ENCODE measurements at places on chromosomes 16 and 17.

GRCh38 chr17:60542071-60542470, 16.0 kb upstream of the APPBP2 start:
- no peak for DNase-seq

DNA sequence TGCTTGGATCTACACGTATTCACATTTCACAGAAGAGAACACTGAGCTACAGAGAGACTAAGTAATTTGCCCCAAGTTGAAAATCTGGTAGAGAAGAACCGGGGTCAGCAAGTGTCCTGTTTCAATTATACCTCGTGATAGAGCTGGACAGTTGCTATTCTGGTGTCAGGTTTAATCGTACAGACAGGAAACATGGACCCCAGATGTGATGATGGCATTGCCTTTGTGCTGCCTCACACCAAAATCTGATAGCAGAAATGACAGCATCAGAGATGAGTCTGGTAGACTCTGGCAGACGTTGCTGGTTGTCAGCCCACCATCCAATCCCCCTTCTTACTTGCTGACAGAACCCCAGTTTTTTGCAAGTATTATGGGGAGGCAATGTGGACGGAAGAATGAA, 112.1 kb upstream of the FOXF1 start:
- no peak for DNase-seq

- DNase-seq: no peak
Observed at GRCh38 chr16:57462978-57463362, 491 bp downstream of the POLR2C start.

DNA sequence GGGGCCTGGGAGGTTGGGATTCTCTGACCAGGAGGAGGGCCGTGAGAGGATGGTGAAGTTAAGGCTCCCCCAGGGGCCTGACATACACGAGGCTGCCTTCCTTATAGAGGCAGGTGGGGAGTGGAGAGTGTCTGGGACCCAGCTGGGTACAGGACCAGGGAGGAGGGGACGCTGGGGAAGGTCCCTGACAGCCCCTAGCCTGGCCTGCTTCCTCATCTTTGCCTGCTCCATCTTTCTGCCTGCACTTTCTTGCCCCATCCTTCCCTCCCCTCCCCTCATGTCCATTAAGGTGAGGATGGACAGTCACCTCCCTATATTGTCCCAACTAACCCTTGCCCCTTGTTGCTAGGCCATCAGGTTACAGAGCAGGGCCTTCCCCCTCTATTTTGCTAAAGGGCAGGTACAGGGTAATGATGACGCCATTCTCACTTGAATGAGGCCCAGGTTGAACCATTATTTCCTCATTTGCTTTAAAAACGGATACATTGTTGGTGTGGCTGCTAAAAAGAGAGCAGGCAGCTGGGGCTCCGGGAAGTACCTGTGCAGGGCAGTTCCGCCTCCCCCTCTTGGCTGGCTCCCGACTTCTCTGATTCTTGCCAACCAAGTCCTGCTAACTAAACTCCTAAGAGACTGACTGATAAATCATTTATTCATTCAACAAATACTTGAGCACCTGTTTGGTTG, 1.3 kb downstream of the C17orf99 start:
- DNase-seq: no peak

DNA sequence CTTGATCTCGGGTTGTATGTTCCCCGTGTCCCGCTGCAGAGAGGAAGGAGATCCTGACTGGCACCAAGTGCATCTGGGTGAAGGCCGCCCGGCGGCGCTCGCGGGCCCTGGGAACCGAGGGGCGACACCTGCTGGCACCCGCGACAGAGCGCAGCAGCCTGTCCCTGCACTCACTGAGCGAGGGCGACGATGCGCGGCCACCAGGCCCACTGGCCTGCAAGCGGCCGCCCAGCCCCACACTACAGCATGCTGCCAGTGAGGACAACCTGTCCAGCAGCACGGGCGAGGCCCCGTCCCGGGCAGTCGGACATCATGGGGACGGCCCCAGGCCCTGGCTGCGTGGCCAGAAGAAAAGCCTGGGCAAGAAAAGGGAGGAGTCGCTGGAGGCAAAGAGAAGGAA, 7.5 kb downstream of the BTBD17 start:
- DNase-seq: peak; percentile 10

DNA sequence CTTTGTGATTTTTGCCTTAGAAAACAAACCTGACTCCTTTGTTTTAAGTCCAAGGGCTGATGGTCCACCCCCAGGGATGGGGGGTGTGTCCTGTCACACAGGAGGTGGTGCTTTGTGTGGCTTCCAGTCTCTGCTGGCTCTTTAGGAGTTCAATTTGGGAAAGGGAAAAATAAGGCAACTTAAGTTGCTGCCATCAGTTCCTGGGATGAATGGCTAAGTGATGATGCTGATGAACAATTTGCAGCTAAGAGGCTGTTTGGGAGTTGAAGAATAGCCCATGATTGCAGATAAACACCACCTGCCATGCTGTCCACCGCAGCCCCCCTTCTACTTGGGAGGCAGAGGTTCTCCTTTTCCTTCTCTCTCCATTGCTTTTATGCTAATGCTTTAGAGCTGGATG, 40.2 kb downstream of the ARL4D start:
- DNase-seq: no peak

GRCh38 chr16:54118846-54119245, 167.7 kb downstream of the IRX3 start:
- no peak for DNase-seq

DNA sequence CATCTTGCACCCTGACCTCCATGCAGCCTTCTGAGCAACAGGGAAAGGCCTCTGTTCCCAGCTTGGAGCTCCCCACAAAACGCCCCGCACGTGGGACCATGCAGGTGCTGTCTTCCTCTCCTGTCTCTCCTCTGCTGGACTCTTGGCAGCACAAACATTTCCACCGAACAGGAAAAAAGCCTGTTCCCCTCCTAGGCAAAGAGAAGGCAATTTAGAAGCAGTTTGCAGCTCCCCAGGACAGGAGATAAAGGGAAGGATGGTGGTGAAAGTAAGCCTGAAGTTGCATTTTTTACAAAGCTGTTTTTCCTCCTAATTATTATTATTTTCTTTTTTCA, 7.7 kb upstream of the CIBAR2 start:
- DNase-seq: no peak

DNA sequence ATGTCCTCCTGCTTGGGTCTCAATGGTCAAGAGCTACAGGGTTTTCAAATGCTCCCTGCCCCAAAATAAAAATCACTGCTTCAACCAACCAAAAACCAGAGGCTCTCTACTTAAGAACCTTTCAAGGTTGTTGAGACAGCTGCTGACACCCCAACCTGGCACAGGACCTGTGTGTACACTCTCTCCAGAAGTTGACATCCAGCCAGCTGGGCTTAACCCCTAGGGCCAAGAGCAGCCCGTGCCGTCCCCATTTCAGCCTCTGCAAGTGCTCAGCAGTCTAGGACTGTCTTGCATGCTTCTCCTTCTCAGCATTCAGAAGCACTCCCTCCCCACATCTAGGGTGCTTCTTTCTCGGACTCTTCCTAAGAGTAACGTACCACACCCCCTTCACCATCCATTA, 59.0 kb upstream of the TRAP1 start:
- DNase-seq: no peak

- no peak for DNase-seq
Observed at GRCh38 chr17:77383613-77384608, 243.1 kb downstream of the SEC14L1 start.

DNA sequence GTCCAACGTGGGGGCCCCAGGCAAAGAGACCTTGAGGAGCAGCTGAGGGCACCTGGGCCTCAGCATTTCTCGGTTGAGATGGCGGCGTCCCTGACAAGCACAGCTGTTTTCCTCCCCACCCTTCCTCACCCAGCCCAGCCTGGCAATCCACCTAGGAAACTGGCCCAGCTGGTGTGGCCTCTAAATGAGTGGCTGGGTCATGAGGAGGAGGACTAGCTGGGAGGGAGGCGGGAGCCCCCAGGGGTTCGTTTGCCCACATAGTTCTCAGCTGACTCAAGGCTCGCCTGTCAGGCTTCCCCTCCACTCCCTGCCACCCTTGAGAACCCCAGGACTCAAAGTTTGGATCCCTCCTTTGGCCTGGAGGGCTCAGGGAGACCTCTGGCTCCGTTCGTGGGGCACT, 5.9 kb downstream of the RNF222 start:
- no peak for DNase-seq

GRCh38 chr16:85664580-85665372, 24.0 kb downstream of the GINS2 start:
- no peak for DNase-seq

GRCh38 chr17:75612906-75613626, 20.2 kb upstream of the SMIM5 start:
- DNase-seq: no peak

DNA sequence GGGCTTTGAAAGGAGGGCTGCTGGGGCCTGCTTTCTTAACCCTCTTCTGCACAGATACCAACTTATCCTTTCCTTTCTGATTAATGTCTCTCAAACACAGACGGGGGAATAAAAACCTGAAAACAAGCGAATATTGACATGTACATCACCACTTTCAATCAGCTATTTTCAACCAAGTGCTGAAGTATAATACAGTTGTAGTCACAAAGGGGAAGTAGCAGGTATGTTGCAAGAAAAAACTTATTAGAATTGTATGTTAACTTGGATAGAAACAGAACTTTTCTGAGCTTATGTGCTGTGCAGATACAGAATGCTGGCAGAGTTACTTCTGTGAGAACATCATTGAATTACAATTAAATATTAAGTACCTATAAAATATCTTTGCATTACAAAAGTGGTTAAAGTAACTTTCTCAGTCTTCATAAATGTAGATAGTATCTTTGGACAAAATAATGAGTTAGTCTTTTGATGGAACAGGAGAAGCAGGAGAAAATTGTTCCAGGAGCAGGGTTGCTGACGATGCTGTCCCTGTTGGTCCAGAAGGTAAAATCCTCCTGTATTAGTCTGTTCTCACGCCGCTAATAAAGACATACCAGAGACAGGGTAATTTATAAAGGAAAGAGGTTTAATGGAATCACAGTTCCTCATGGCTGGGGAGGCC, 59.5 kb downstream of the RPTOR start:
- DNase-seq: no peak

DNA sequence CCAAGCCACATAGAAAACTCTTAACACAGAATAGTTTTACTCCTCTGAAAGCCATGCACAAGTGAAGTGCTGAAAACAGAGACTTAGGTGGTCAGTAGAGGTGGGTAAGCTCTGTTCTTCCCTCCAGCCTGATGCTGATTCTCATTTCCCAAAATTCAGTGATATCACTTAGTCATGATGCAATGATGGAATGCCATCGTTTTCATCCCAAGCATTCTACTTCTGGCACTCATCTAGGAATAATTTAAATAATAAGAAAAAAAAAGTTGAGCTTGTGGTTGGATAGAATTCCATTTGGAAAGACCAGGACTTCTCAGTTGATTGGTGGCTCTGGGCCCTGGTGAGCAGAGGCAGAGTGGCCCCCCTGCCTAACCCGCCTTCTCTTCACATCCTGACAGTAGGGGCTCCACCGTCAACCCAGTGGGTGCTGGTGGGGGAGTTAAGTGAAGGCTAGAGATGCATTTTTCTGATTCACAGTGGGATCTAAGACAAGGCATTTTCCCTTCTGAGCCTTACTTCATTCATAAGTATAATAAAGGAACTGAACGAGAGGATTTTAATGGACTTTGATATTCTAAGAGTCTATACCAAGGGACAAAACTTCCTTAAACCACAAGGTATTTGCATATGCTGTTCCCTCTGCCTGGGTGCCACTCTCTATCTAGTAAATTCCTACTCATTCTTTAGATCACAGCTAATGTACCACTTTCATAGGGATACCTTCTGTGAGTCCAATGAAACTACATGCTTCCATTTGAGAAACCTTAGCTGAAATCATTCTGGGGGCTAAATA, 310.3 kb upstream of the DYNLRB2 start:
- no peak for DNase-seq

- DNase-seq: no peak
Observed at GRCh38 chr17:10241781-10242180, 43.4 kb upstream of the GAS7 start.

DNA sequence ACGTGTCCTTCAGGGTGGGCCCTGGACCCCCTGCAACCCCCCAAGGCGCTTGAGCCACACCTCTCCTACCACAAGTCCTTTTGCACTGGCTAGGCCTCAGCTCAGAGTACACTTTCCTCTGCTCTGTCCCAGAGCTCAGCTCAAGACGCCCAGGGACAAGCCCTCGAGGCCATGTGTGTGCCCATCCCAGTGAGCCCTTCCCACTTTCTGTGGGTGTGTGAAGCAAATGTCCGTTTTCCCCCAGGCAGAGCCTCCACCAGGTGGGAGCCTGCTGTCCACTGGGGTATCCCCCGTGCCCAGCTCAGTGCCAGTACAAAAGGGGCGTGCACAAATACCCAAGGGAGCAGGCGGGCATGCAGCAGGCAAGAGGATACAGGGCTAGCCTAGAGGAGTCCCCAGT, 18.4 kb downstream of the KIFC3 start:
- DNase-seq: no peak

DNA sequence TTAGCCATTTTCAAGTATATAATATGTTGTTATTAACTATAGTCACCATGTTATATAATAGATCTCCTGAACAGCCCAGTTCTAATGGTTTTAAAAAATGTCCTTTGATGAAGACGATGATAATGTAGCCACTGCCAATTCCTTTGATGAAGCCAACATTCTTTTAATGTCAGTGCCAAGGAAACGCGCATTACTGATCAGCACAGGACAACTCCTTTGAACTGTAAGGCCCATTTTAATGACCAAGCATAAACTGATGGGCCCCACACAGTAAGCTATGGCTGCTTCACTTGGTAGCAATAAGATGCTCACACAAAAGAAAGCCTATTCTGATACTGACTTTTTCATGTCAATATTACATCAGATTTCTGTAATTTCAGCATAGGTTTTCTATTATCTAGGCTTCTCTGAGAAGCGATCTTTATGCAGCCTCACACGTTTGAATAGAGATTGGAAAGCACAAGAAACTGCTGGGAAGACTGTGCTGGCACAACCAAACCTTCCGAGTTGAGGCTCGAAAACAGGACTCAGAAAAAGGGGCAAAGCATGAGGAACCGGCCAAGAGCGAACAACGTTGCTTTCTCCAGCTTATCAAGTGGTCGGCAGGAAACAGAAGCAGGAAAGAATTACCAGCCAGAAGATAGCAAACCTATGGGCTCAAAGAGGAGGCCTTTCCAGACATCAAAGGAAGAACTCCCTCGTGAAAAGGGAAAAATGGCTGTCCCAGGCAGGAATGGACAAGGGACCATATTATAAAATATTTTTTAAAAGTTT, 19.4 kb downstream of the ERN1 start:
- DNase-seq: no peak

GRCh38 chr17:32143527-32143870, 1.2 kb downstream of the RHOT1 start:
- no peak for DNase-seq

- no peak for DNase-seq
Observed at GRCh38 chr17:32780721-32781120, 96.2 kb downstream of the MYO1D start.

DNA sequence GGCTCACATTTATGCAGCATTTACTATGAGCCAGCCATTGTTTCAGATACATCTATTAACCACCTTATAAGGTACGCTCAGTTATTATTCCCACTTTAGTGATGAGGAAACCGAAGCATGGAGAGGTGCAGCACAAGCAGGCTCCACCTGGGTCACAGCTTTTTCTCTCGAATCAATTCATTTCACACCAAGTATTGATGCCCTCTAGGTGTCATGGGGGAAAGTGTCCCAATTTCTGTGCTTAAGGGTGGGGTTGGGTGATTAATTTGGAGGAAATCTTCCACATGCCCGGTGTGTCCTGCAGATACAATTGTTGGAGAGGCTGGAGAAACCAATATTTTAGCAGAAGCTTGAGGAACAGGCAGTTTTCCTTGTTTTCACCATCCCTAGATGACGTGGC, 62.7 kb upstream of the DNAJA2 start:
- no peak for DNase-seq
